ENCODE measurements at places on chromosomes 7 and 10.

DNA sequence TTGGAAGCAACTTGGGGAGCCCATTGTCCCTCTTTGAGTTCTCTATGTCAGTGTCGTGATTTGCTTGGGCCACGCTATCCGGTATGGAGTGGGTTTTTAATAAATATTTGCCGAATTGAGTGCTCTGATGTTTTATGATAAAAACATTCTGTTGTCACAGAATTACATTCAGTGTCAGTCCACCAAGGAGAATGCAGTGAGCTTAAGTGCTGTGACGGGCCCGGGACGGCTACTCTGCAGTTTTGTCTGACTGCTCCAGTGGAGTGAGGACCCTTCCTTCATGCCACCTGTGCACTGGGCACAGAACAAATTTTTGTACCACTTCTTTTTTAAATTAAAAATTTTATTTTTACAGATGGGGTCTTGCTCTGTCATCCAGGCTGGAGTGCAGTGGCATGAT is 76.0 kb downstream of the CARD11 start:
- H3K27ac ChIP-seq = no peak overlapping the region
- peaks cover 7% of the 10 kb centered on the region for H3K4me1 ChIP-seq
- DNase-seq = no peak

- peaks cover 10% of the 10 kb centered on the region for H3K4me1 ChIP-seq
- no peak overlapping the region for H3K27ac ChIP-seq
- H3K36me3 ChIP-seq = no peaks in the 10 kb centered on the region
- no peak overlapping the region for H3K4me3 ChIP-seq
Measured at GRCh38 chr10:131077031-131077430, 234.5 kb downstream of the TCERG1L start.

GRCh38 chr7:16657656-16658279 is 11.8 kb downstream of the BZW2 start:
- no peaks in the 10 kb centered on the region for H3K36me3 ChIP-seq
- DNase-seq = no peak
- no peak overlapping the region for H3K27ac ChIP-seq

- H3K27ac ChIP-seq = no peak overlapping the region
- no peak for DNase-seq
- no peaks in the 10 kb centered on the region for H3K4me1 ChIP-seq
- no peaks in the 10 kb centered on the region for H3K36me3 ChIP-seq
Measured at GRCh38 chr10:27625452-27626211, 120.0 kb downstream of the MKX start.

GRCh38 chr7:112864380-112864779 is 74.2 kb upstream of the TMEM168 start:
- DNase-seq = no peak
- peaks cover 9% of the 10 kb centered on the region for H3K36me3 ChIP-seq
- no peak overlapping the region for H3K4me3 ChIP-seq
- no peak overlapping the region for H3K27ac ChIP-seq

Measured in CD4-positive, alpha-beta T cell (primary cell).